ENCODE measurements at places on chromosomes 12 and 14.

DNA sequence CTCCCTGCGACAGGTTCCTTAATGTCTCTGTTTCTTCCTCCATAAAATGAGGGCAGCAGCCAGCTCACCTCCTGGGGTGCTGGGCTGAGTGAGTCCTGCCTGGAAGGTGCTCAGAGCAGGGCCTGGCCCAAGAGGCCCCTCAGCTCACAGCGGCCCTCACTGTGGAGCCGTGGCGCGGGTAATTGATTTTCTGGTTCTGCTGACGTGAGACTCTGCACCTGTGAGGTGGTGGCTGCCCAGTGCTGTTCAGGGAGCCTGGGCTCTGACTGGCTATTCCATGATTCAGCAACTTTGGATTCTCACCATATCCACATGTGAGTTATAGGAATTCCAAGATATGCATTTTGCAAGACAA is 266.6 kb downstream of the ADGRD1 start:
- DNase-seq = no peak

DNA sequence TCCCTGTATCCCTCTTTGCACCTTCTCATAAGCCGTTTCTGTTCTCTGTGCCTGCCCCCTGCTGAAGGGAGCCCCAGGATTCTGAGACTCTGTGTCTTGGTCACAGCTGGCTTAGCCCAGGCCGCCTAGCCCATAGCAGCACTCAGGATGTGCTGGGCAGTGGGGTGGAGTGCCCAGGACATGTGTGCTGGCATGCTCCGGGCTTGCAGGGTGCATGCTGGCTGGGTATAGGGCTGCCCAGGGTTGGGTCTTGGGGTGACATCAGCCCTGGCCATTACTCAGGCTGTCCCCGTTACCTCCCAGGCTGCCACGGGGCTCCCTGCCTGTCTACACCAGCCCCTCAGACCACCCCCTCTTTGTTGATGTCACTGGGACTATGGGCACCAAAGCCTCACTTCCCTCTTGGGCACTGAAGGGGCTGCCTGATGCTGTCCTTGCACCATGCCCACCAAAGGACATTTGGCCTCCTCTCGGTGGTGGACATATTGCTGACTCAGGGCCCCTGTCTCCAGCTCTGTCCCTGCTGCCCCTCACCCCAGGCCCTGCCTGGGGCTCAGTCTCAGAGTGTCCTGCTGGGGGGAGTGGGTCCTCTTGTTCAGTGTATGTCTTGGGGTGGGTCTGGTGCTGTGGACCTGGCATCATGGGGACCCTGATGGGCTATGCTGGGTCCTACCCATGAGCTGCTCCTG is 2.4 kb downstream of the CEP170B start:
- peak; percentile 26 for DNase-seq

GRCh38 chr12:22286569-22286968 is 47.9 kb downstream of the ST8SIA1 start:
- no peak for DNase-seq

- DNase-seq = no peak
Observed at GRCh38 chr14:72463291-72463866, 430.5 kb downstream of the DPF3 start.

- peak; percentile 66 for DNase-seq
Observed at GRCh38 chr14:102085948-102086708, 716 bp downstream of the HSP90AA1 start.

DNA sequence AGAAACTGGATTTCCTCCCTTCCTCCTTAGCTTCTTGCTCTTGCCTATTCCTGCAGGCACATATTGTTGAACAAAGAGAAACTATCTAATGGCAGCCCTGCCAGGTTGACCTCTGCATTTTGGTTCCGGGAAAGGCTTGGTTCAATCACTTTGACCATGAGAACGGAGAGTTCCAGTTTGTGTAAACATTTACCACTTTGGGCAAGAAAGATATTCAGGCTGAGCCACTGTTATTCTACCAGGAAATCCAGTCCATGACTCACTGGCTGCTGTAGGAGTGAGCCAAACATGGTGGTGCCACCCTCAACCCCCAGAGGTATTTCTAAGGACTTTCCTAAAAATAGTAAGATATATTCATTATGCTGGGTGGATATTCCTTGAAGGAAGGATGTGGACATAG is 242.2 kb upstream of the OR4E1 start:
- no peak for DNase-seq

DNA sequence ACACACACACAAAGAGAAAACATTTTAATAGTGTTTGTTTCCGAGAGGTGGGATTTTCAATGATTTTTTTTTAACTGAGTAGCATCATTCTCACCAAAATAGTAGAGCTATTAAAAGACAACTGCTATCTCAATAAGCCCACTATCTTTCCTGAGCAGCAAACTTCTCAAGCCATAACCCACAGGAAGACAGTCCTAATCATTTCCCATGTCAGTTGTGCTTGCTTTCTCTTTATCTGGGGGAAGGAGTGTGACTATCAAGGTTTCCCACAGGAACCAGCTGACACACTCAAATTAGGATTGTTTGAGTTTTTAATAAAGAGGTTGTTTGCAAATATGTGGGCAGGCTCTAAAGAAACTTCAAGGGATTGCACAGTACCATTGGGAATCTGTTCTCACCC is 4.9 kb upstream of the MAX start:
- DNase-seq = no peak

DNA sequence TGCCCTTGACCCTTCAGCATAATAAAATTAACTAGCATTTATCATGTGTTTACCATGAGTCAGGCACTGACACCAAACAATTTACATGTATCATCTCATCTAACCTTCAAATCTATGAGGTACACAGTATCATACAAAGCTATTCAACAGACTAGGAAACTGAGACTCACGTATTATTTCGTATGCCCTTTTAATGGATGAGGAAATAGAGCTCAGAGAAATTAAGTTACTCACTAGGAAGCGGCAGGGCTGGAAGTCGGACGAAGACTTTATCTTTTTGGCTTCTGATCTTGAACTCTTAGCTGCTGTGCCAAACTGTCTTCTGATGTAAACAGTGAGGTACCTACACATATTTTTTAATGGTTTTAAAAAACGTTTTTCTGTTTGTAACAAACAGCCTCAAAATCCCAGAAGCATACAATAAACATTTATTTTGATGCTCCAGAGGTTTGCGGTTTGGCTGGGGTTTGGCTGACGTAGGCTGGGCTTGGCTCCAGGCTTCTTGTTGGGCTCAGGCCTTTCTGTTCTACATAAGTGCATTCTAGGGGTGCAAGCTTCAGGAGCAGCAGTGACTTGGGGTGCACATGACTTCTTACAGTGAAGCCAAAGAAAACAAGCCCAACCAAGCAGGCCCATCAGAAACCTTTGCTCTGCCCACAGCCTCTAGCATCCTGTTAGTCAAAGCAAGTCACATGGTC is 184.7 kb downstream of the TBX5 start:
- DNase-seq = no peak

GRCh38 chr12:132248453-132249167 is 80.8 kb downstream of the GALNT9 start:
- DNase-seq = no peak

GRCh38 chr12:118432812-118433545 is 56.6 kb downstream of the SUDS3 start:
- DNase-seq = no peak

DNA sequence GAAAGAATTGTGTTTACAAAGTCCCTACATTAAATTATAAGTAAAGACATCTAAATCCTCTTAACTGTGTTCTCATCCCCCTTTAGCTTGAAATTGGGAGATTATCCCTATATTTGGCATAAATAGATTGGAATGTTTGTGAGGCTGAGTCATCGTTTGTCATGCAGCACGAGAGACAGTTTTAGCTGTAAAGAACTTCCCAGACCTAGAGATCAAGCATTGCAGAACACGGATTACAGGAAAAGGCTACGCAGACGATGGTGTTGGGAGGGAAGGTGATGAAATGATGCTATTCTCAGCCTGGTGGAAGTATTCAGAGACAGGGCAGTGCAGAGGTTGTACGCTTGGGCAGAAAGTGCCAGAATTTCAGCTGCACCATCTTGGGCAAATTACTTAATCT is 93.8 kb downstream of the PTPRB start:
- DNase-seq = no peak

DNA sequence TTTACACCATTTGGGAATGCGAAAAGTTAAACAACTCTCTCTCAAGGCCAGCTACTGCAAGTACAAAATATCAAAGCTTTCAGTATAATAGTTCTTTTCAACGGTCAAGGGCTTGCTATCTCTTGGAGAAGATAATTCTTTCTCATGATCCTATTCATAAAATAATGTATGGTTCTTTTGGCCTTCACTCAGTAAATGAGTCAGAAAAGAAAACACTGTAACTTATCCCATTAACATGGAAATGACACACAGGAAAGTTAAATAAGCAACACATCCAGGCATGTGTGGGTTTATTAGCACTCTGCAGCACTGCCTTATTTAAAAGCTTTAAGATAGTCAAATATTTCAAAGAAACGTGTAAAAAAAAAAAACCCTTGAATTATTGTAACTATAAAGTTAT is 36.9 kb downstream of the ZFC3H1 start:
- no peak for DNase-seq

GRCh38 chr12:1916371-1917171 is 1.9 kb downstream of the CACNA2D4 start:
- peak; percentile 61 for DNase-seq

GRCh38 chr12:64635356-64635998 is 25.2 kb downstream of the RASSF3 start:
- DNase-seq = no peak

- DNase-seq = no peak
Observed at GRCh38 chr14:71242237-71242748, 335.0 kb downstream of the PCNX1 start.
